ENCODE measurements at places on chromosomes 13 and 19. TPM values are rescaled to one million over a fixed set of nuclear protein-coding genes. Genes with fewer than 3 reads are reported as not detected.

- no peaks in the 10 kb centered on the region for H3K4me1 ChIP-seq
- DNase-seq: no peak
- H3K36me3 ChIP-seq: no peaks in the 10 kb centered on the region
- no peak overlapping the region for H3K27ac ChIP-seq
- no peaks in the 10 kb centered on the region for H3K27me3 ChIP-seq
Measured at GRCh38 chr13:49836516-49836915, 44.0 kb upstream of the KPNA3 start.

DNA sequence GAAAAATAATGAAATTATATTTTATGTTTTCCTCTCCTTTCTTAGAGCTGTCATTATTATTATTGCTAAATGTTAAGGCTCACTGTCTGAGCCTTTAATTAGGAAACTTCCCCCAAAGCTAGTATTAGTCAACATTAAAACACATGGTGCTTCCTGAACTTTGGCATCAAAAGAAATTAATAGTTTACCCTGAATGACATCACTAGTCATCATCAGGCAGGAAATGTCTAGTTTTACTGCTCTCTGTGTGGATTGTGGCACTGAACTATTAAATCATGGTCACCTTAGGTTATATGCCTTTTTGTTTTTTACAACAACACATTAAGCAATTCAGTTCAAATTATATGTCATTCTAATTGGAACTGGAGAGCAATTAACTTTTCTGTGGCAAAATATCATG, 595.5 kb downstream of the SLITRK1 start:
- no peak for DNase-seq
- H3K27me3 ChIP-seq: no peaks in the 10 kb centered on the region
- H3K4me1 ChIP-seq: no peaks in the 10 kb centered on the region
- no peaks in the 10 kb centered on the region for H3K36me3 ChIP-seq

DNA sequence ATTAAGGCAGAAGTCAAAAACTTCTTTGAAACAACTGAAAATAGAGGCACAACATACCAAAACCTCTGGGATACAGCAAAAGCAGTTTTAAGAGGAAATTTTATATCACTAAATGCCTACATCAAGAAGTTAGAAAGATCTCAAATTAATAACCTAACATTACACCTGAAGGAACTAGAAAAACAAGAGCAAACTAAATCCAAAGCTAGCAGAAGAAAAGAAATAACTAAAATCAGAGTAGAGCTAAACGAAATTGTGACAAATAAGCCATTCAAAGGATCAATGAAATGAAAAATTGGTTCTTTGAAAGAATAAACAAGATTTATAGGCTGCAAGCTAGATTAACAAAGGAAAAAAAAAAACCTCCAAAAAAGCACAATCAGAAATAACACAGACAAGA, 2.5 kb upstream of the GPR42 start:
- H3K4me1 ChIP-seq: no peaks in the 10 kb centered on the region
- H3K36me3 ChIP-seq: no peaks in the 10 kb centered on the region
- no peaks in the 10 kb centered on the region for H3K27me3 ChIP-seq
- no peak overlapping the region for H3K27ac ChIP-seq
- H3K4me3 ChIP-seq: no peak overlapping the region
- DNase-seq: no peak

- H3K4me3 ChIP-seq: no peak overlapping the region
- no peaks in the 10 kb centered on the region for H3K4me1 ChIP-seq
- H3K27ac ChIP-seq: no peak overlapping the region
- H3K27me3 ChIP-seq: no peaks in the 10 kb centered on the region
- DNase-seq: no peak
Measured at GRCh38 chr13:76723551-76724232, 162.5 kb downstream of the KCTD12 start.

DNA sequence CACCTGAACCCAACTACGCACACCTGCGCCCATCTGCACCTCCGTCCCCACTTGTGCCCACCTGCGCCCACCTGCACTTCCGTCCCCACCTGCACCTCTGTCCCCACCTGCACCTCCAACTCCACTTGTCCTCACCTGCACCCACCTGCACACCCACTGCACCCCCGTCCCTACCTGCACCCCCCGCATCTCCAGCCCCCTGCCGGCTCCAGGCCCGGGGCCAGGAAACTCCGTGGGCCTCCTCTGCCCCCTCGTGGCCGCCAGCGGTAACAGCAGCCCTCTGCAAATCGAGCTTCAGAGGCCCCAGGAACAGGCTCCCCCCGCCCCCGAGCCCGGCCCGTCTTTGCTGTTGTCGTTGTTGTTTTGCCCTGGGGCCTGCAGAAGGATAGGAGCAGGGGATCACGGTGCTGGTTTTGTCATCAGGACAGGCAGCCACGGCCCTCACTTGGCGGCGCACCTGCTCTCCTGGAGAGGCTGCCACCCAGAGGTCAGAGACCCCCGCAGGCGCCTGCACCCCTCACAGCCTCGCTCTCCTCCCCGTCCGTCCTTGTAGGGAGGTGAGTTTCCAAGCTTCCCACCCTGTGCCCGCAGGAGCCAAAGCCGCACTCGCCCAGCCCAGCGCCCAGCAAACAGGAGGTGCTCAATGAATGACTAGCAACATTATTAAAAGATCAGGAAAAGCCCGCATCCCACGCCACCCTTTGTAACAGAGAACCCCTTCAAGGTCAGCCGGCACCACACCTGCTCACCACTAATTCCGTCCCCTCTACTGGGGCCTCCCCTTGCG, 65.4 kb downstream of the GNG7 start:
- H3K4me1 ChIP-seq: peaks cover 10% of the 10 kb centered on the region
- no peak overlapping the region for H3K27ac ChIP-seq
- H3K27me3 ChIP-seq: no peaks in the 10 kb centered on the region
- peak; percentile 72 for DNase-seq
- H3K4me3 ChIP-seq: no peak overlapping the region

- no peaks in the 10 kb centered on the region for H3K36me3 ChIP-seq
- no peak overlapping the region for H3K27ac ChIP-seq
- H3K4me1 ChIP-seq: no peaks in the 10 kb centered on the region
- no peaks in the 10 kb centered on the region for H3K27me3 ChIP-seq
- no peak for DNase-seq
Measured at GRCh38 chr19:27647423-27647822, 1565.5 kb downstream of the UQCRFS1 start.

GRCh38 chr19:10899151-10899653, 27.8 kb downstream of the CARM1 start:
- H3K27me3 ChIP-seq: no peaks in the 10 kb centered on the region
- peaks cover 10% of the 10 kb centered on the region for H3K4me1 ChIP-seq
- no peak overlapping the region for H3K27ac ChIP-seq
- DNase-seq: no peak
- no peak overlapping the region for H3K4me3 ChIP-seq

DNA sequence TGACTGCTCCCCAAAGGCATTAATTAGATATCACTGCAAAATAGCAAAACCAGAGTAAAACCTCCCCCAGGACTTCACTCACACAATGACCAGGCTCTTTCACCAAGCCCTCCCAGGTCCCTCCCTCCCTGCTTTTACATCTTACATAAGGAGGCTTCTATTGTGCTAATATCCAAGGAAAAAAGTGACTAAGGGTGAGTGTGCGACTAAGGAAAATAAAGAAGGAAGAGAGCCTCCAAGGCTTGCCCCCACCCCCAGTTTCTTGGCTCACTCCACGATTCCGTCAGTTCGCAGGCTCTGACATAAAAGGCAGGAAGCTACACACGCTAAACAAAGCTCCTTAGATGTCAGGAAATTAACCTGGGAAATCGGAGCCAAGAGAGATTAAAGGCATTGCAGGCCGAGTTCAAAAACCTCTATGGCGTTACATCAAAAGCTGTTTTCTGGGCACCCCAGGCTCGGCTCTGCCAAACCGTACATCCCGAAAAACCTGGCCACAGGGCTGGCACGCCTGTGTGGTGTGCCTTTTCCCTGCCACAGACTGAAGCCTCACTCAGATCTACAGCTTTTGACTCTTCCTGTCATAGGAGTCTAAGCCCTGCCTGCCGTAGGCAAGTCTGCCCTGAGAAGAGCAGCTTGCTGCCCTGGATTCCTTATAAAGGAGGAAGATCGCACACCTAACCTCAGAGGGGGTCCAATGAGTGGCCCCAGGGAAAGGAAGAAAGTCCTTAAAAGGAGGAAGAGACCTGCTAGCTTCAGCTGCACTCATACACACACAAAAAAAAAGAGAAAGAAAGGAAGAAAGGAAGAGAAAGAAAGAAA, 67.0 kb upstream of the SERP2 start:
- H3K4me1 ChIP-seq: peaks cover 10% of the 10 kb centered on the region
- H3K27me3 ChIP-seq: no peaks in the 10 kb centered on the region
- H3K27ac ChIP-seq: no peak overlapping the region
- no peak for DNase-seq
- no peaks in the 10 kb centered on the region for H3K36me3 ChIP-seq

- no peaks in the 10 kb centered on the region for H3K4me1 ChIP-seq
- no peak for DNase-seq
- no peak overlapping the region for H3K4me3 ChIP-seq
- no peaks in the 10 kb centered on the region for H3K36me3 ChIP-seq
Measured at GRCh38 chr19:33400856-33401682, 27.6 kb downstream of the CEBPG start.

- no peak for DNase-seq
- H3K4me1 ChIP-seq: no peaks in the 10 kb centered on the region
- no peak overlapping the region for H3K4me3 ChIP-seq
- no peaks in the 10 kb centered on the region for H3K27me3 ChIP-seq
- H3K27ac ChIP-seq: no peak overlapping the region
Measured at GRCh38 chr13:44388427-44389059, 14.9 kb downstream of the SERP2 start.

DNA sequence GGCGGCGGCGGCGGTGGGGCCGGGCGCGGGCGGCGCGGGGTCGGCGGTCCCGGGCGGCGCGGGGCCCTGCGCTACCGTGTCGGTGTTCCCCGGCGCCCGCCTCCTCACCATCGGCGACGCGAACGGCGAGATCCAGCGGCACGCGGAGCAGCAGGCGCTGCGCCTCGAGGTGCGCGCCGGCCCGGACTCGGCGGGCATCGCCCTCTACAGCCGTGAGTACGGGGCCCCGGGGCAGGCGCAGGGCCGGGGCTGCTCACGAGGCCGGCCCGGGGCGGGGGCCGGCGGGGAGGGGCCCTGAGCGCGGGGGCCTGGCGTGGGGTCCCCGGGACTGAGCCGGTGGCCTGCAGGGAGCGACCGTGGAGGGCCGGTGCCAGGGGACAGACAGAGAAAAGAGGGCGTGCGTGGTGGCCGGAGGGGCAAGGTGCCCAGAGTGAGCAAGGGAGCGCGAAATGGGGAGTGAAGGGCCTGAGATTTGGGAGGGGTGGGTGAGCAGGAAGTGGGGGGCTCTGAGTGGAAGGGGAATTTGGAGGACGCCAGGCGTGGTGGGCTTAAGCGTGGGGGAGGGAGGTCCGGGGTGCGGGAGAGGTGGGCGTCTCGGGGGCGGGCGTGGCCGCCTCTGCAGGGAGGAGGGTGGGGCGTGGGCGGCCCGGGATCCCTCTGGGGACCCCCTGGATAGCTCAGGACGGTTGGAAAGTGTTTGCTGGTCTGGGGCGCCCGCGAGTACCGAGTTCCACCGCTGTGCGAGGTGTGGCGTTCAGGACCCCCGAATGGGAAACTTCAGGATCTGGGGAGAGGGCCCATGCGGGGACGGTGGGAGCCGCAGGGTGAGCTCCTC, 575 bp downstream of the CARM1 start:
- H3K27me3 ChIP-seq: no peaks in the 10 kb centered on the region
- no peaks in the 10 kb centered on the region for H3K36me3 ChIP-seq
- peak overlapping the region; percentile 55 for H3K4me3 ChIP-seq
- H3K4me1 ChIP-seq: peaks cover 23% of the 10 kb centered on the region
- H3K27ac ChIP-seq: peak overlapping the region; percentile 47

- H3K4me3 ChIP-seq: no peak overlapping the region
- H3K4me1 ChIP-seq: no peaks in the 10 kb centered on the region
- DNase-seq: no peak
- H3K27me3 ChIP-seq: no peaks in the 10 kb centered on the region
Measured at GRCh38 chr19:18672606-18673337, 10.7 kb upstream of the CRTC1 start.

- H3K36me3 ChIP-seq: no peaks in the 10 kb centered on the region
- H3K4me3 ChIP-seq: no peak overlapping the region
- DNase-seq: no peak
- no peaks in the 10 kb centered on the region for H3K27me3 ChIP-seq
- H3K4me1 ChIP-seq: peaks cover 11% of the 10 kb centered on the region
- H3K27ac ChIP-seq: no peak overlapping the region
Measured at GRCh38 chr19:55300886-55301458, 17.2 kb downstream of the BRSK1 start.

- no peak for DNase-seq
- H3K4me1 ChIP-seq: no peaks in the 10 kb centered on the region
- no peak overlapping the region for H3K4me3 ChIP-seq
- H3K27ac ChIP-seq: no peak overlapping the region
- no peaks in the 10 kb centered on the region for H3K27me3 ChIP-seq
- no peaks in the 10 kb centered on the region for H3K36me3 ChIP-seq
Measured at GRCh38 chr19:48372904-48373303, 8.7 kb downstream of the SYNGR4 start.

GRCh38 chr19:22545751-22546150, 88.4 kb upstream of the ZNF492 start:
- no peaks in the 10 kb centered on the region for H3K36me3 ChIP-seq
- no peaks in the 10 kb centered on the region for H3K4me1 ChIP-seq
- no peak overlapping the region for H3K27ac ChIP-seq
- no peaks in the 10 kb centered on the region for H3K27me3 ChIP-seq
- no peak overlapping the region for H3K4me3 ChIP-seq
- no peak for DNase-seq

- DNase-seq: no peak
- peaks cover 9% of the 10 kb centered on the region for H3K36me3 ChIP-seq
- H3K27ac ChIP-seq: no peak overlapping the region
- no peaks in the 10 kb centered on the region for H3K27me3 ChIP-seq
Measured at GRCh38 chr13:113625965-113626721, 31.9 kb downstream of the ATP4B start.

GRCh38 chr19:57249329-57249728, 8.9 kb downstream of the ZNF805 start:
- no peak overlapping the region for H3K4me3 ChIP-seq
- H3K27ac ChIP-seq: no peak overlapping the region
- H3K27me3 ChIP-seq: no peaks in the 10 kb centered on the region
- DNase-seq: no peak
- no peaks in the 10 kb centered on the region for H3K4me1 ChIP-seq
- H3K36me3 ChIP-seq: peaks cover 78% of the 10 kb centered on the region

The HCN2 gene
- total RNA-seq: 2.9 TPM

The NECTIN2 gene
- total RNA-seq: 0.84 TPM

The CYP2F1 gene
- total RNA-seq: not detected

The IL17D gene
- not detected for total RNA-seq

The ZNF816 gene
- 29.6 TPM for total RNA-seq

The METTL21C gene
- total RNA-seq: not detected

The SLITRK6 gene
- total RNA-seq: not detected

The ZNF575 gene
- 11.0 TPM for total RNA-seq

The NLRP5 gene
- total RNA-seq: not detected

The CYP4F12 gene
- total RNA-seq: 5.2 TPM
